Memory B cell (primary cell): ENCODE measurements at places on chromosomes 7 and 10.
A peak's percentile ranks its signal among the peaks of the same experiment; 100 is the strongest.

DNA sequence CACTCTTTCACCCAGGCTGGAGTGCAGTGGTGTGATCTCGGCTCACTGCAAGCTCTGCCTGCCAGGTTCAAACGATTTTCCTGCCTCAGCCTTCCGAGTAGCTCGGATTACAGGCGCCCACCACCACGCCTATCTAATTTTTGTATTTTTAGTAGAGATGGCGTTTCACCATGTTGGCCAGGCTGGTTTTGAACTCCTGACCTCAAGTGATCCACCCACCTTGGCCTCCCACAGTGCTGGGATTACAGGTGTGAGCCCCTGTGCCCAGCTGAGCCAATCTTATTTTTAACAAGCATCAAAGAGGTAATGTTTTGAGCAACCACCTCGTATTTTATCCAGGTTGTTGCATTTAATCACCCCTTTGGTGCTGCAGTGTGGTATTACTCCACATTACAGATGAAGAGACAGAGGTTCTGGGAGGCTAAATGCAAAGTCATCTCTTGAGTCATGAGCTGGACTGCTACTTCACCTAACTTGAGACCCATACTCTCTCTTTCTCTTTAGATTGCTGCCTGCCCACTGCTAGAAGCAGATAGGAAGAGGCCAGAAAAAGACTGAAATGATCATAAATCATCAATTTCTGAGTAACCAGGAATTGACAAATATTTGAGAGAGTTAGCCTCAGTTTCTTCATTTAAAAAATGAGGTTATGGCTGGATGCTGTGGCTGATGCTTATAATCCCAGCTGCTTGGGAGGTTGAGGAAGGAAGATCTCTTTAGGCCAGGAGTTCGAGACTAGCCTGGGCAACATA, 116.2 kb downstream of the CAMK1D start:
- DNase-seq = no peak

DNA sequence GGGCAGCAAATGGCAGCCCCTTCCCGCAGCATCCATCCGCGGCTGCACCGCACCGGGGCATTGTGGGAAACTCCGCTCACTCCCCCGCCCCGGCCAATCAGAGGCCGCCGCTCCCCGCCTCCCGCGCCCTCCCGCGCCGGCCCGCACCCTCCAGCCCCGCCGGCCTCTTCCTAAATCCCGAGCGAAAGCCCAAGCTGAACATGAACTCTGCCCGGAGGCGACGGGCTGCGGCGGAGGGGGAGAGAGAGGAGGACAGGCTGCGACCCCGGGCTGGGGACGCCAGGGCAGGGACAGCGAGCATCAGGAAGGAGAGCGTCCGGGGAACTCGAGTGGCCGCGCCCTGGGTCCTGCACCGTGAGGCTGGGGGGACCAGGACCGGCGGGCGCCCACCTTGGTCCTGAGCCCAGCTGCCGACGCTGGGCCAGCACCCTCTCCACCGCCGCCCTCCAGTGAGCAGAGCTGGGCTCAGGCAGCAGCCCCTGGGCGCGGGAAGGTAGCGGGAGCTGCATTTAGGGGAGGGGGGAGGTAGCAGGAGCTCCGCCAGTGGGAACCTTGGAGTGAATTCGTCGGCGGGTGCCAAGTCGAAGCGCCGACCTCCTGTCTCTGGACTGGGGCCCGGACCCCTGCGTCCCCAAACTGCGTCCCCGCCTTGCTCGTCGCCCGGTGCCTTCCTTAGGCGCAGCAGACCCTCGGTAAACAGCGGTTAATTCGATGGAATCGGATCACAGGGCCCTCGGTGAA, at the start of gene DGKI:
DGKI (minus strand) TSS at position 148 of the 741 bp plus-strand sequence.
- DNase-seq = no peak

- DNase-seq = no peak
Observed at GRCh38 chr10:7933262-7933661, 115.0 kb downstream of the TAF3 start.

GRCh38 chr7:158497627-158498026, 90.0 kb downstream of the PTPRN2 start:
- DNase-seq = no peak

DNA sequence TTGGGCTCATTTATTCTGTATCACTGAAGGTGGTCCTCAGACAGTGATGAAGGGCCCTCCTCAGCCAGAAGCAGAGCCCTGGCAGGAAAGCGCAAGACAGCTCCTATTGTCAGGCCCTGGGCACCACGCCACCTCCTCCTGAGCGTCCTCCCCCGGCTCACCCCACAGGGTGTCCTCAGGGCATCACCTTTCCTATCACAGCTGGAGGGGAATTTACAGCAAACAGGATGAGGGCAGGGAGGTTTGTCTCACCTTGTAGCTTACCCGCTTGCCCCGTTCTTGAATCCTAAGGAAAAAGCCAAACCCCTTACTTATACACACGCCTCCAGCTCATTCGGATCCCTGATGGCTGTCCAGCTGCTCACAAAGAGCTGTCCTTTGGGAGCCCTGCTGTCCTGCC, 50.2 kb upstream of the LANCL2 start:
- DNase-seq = no peak

DNA sequence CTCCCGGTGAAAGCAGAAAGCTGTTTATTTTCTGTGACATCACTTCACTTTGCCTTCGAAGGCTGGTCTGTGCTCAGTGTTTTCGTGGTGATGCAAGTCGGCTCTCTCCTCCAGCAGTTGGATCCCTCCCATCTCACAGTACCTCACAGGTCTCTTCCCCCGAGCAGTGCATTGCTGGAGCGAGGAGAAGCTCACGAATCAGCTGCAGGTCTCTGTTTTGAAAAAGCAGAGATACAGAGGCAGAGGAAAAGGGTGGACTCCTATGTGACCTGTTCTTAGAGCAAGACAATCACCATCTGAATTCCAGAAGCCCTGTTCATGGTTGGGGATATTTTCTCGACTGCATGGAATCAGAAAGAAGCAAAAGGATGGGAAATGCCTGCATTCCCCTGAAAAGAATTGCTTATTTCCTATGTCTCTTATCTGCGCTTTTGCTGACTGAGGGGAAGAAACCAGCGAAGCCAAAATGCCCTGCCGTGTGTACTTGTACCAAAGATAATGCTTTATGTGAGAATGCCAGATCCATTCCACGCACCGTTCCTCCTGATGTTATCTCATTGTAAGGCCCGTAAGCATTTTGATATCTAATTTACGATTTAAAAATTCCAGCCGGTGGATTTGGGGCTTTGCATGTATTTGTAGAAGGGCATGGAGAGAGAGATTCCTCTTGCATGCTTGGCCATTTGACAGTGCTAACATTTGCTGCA, at the start of gene LGI1:
LGI1 (plus strand) TSS at position 136 of the 707 bp plus-strand sequence; CDS start at position 345, 209 bp downstream.
- DNase-seq = no peak

GRCh38 chr7:48847917-48848316, 76.4 kb upstream of the CDC14C start:
- DNase-seq = no peak

DNA sequence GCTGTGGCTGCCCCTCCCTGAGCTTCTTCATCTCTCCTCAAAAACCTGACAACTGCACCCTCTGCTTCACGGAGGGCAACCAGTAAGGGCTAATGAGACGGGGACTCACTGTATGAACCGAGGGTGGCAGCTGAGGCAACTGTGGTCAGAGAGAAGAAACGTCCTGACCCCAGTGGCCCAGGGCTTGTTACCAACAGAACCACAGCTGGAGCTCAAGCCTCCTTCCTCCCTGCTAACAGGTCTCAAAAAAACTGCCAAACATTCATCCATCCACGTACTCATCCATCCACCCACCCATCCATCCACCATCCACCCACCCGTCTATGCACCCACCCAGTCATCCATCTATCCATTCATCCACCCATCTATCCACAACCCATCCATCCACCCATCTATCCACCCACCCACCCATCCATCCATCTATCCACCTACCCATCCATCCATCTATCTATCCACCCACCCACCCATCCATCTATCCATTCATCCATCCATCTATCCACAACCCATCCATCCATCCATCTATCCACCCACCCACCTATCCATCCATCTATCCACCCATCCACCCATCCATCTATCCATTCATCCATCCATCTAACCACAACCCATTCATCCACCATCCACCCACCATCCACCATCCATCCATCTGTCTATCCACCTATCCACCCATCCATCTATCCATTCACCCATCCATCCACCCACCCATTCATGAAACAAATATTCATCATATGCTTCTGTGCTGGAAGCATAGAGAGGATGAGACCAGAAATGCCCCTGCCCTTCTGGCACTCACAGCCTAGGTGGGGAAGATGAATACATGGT, 111.7 kb downstream of the PDGFA start:
- DNase-seq = no peak

- DNase-seq = no peak
Observed at GRCh38 chr10:70866424-70866823, 21.9 kb downstream of the PCBD1 start.

DNA sequence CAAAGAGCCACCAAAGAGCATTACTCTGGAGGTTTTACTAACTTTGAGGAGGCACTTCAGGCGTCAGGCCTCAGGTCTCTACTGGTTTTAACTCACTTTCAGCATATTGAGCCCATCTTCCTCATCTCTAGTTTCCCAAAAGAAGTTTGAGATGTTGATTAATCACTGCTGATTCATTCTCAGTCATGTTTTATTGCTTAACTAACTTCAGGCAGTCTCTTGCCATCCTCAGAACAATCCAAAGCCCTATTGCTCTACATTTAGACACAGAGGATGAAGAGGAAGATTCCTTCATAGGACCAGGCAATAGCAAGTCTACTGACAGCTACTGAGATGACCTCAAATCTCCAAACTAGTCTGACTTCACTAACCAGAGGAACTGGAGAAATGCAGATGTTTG, 39.1 kb upstream of the BET1 start:
- DNase-seq = no peak

DNA sequence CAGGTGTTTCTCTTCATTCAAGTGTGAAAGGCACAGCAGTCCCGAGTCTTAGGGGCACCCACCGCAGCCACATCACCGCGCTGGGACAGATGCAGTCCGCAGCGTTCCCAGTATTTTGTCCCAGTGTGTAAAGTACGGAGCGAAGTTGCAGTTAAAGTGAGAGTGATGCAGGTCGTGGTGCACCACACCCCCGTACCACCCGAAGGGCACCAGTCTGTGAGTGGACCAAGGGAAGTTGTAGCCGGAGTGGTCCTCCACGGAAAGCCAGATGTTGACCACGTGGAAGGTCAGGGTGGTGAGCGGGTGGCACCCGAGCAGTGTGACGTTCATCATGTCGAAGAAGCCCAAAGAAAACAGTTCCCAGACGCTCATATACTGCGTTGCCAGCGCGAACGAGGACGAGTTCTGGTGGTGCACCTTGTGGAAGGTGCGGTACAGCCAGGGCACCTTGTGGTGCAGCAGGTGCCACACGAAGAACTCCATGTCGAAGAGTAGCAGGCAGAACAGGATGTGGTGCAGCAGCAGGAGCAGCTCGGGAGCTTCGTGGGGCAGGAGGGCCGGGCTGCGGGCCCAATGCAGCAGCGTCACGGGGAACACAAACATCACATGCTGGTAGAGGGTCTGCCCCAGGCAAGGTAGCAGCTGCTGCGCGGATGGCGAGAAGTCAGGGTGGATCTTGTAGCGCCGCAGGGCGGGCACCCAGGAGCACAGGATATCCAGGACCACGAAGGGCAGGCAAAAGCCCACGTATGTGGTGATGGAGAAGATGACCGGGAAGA, 526 bp downstream of the CH25H start:
- peak; percentile 29 for DNase-seq

GRCh38 chr7:106225856-106226255, 58.9 kb downstream of the NAMPT start:
- no peak for DNase-seq

GRCh38 chr10:72688208-72688651, 3.7 kb upstream of the MCU start:
- DNase-seq = no peak

DNA sequence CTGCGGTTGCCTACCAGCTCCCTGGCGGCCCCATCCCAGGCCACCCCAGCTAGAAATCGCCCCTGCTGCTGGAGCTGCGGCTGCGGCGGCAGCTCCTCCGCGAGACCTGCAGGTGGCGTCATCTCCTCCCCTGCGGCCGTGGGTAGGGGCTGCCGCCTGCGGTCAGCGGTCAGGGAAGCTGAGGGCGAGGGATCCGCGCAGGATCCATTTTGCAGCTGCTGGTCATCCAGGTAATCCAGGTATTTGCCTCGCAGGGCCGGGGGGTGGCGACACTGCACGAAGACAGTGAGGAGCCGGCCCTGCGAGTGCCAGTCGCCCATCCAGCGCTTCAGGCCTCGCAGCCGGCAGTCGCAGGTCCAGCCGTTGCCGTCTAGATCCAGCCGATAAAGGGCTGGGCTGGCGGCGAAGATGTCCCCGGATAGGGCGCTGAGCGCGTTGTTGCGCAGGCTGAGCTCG, 1.5 kb downstream of the TRIL start:
- no peak for DNase-seq

DNA sequence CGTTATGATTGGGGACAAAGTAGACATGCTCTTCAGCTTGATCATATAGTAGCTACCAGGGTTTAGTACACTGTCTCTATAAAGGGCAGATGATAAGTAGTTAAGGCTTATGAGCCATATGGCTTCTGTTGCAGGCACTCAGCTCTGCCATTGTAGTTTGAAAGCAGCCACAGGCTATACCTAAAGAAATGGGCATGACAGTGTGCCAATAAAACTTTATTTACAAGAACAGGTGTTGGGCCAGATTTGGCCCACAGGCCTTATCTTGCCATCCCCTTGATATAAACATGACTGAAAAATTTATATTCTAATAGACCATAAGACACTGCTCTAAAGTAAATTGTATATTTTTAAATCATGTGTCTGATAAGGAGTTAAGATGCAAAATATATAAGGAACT, 36.6 kb downstream of the GRK5 start:
- DNase-seq = no peak

DNA sequence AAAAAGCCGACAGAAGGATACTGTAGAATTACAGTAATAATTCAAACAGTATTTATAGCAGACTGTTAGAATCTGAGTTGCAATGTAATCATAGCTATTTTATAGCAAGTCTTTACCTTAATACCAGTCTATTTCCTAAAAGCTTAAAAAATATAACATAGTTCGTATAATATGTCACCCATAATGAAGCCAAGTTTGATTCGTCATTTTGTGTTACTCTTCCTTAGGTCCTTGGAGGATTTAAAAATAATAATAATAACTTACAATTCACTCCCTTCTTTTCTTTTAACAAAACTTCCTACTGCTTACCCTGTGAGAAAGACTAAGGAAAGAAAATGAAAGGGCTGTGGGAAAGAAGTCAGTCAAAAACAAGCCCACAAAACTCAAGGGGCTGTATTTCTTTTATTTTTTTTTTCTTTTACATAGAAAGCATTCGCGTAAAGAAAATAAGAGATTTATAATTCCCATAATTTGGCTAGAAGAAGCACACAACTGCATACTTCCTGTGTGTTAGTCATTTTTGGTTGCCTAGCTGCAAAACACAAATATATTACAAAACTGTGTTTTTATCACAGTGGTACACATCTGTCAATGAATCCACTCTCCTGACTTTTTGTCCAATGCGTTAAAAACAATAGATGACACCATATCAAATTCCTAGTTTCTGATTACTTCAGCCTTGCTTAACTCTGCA, 187.2 kb upstream of the CELF2 start:
- no peak for DNase-seq

- no peak for DNase-seq
Observed at GRCh38 chr10:80444124-80444523, 10.0 kb upstream of the TSPAN14 start.
